ENCODE measurements at places on chromosomes 1 and 21. TPM values are rescaled to one million over a fixed set of nuclear protein-coding genes. Genes with fewer than 3 reads are reported as not detected.

The KIF21B gene
- total RNA-seq = 180 TPM

DNA sequence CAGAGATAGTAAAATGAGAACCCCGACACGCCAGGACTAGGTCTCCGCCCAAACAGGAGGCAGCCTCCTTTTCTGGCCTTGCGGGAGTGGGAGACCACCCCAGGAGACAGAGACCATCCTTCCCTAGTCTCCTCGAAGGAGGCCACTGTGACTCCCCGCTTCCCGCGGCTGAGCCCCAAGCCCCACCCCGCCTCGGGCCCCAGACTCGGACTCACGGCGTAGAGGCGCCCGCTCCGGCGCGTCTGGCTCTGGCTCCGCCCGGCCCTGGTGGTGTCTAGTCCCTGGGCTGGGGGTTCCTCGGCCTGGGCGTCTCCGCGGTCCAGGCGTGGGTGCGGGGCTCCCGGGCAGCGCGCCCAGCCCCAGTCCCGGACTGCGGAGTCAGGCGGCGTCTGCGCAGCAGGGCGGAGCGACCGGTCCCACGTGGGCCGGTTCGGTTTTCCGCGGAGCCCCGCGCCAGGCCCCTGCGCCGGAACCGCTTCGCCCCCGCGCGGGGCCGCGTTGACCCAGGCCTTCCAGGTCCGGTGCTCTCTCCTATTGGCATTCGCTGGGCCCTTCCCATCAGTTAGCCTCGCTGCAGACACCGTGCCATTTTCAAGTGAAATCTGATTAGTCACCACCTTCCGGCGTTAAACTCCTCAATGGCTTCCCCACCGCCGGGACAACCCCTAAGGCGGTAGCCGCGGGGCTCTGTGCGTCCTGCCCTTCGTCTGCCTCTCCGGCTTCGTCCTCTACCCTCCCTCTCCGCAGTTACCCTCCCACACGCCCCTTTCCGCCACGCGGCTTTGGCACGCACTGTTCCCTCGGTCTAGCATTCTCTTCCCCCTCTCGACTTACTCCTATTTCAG, at the start of gene C1orf216:
Gene C1orf216 (minus strand): TSS at position 393 of the 845 bp plus-strand sequence. CDS start 2,563 bp downstream, outside the sequence.
- peaks cover 22% of the 10 kb centered on the region for H3K36me3 ChIP-seq
- peak within 1 kb of the TSS; percentile 77 for H3K4me3 ChIP-seq
- DNase-seq = peak; percentile 72
- peak within 1 kb of the TSS; percentile 78 for H3K27ac ChIP-seq

DNA sequence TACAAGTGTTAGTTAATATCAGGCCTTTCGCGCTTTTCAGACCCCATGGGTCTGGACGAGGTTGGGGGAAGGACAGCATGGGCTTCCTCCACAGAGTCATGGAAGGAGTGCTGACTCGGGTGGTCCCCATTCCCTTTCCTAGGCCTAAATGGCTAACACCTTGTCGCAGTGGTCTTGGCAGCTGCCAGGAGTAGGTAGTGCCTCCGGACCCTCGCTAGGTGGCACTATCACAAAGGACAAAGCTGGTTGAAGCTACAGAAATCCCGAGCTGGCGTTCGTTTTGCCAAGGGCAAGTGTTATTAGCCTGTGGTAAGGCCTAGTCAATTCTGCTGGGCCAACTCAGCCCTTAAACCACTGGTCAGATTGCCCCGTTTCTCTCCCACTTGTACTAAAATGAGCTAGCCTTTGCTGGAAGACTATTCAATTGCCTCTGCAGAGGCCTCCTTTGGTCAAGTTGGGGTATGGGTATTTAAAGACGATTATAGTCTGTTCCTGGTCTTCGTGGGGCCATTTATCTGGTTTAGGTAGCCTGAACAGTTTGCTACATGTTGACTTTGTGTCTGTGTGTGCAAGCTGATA, 1.1 kb upstream of the UBE2Q1 start:
- H3K27ac ChIP-seq = peak overlapping the region; percentile 81
- DNase-seq = peak; percentile 86
- H3K27me3 ChIP-seq = no peaks in the 10 kb centered on the region
- peak overlapping the region; percentile 77 for H3K4me3 ChIP-seq
- peaks cover 32% of the 10 kb centered on the region for H3K36me3 ChIP-seq
- peaks cover 43% of the 10 kb centered on the region for H3K4me1 ChIP-seq

DNA sequence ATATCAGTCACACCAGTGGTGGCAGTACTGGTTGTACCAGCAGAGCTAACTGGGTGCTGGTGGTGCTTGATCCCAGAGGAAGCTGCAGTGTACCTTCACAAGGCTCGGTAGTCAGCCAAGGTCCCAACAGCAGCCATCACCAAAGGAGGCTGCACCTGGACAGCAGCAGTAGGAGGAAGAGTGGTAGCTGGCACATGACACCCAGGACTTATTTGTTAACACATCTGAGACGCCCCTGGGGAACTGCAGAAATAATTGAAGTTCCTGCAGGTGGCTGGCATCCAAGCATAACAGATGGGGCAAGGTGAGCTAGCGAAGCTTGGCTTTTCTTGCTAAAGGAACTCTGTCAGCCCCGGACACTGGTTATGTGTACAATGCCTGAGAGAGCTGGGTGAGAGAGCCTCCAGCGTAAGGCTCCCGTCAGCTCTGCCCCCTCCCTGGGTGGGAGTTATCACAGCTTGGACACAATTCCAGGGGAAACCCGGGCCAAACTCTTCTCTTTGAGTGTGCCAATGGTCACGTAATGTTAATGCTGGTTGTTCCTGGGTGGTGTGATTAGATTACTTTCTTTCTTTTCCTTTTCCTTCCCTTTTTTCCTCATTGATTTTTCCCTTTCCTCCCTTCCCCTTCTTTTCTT, 29.1 kb upstream of the PARP1 start:
- H3K27ac ChIP-seq = no peak overlapping the region
- H3K4me1 ChIP-seq = no peaks in the 10 kb centered on the region
- peaks cover 30% of the 10 kb centered on the region for H3K27me3 ChIP-seq
- H3K36me3 ChIP-seq = no peaks in the 10 kb centered on the region
- H3K4me3 ChIP-seq = no peak overlapping the region

- H3K27me3 ChIP-seq = no peaks in the 10 kb centered on the region
- no peaks in the 10 kb centered on the region for H3K4me1 ChIP-seq
- no peak overlapping the region for H3K4me3 ChIP-seq
- no peak overlapping the region for H3K27ac ChIP-seq
- no peak for DNase-seq
Observed at GRCh38 chr1:52937433-52938182, 10.5 kb downstream of the SCP2 start.

DNA sequence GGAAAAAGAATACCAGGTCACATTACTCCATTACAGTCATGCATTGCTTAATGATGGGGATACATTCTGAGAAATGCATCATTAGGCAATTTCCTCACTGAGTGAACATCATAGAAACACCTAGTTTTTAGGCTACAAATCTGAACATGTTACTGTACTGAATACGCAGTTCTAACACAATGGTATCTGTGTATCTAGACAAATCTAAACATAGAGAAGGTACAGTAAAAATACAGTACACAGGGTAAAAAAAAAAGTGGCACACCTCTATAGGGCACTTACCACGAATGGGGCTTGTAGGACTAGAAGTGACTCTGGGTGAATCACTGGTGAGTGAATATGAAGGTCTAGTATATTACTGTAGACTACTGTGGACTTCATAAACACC, 115.7 kb downstream of the AKT3 start:
- no peak overlapping the region for H3K27ac ChIP-seq
- no peak for DNase-seq
- peaks cover 8% of the 10 kb centered on the region for H3K4me1 ChIP-seq
- H3K36me3 ChIP-seq = peaks cover 7% of the 10 kb centered on the region
- H3K27me3 ChIP-seq = no peaks in the 10 kb centered on the region

The S100A14 gene
- total RNA-seq = not detected

The PDC gene
- total RNA-seq = not detected

- H3K27me3 ChIP-seq = peaks cover 4% of the 10 kb centered on the region
- no peak overlapping the region for H3K27ac ChIP-seq
- H3K36me3 ChIP-seq = no peaks in the 10 kb centered on the region
- H3K4me3 ChIP-seq = no peak overlapping the region
- H3K4me1 ChIP-seq = peaks cover 9% of the 10 kb centered on the region
- DNase-seq = no peak
Observed at GRCh38 chr1:67639361-67639760, 45.6 kb upstream of the GADD45A start.

DNA sequence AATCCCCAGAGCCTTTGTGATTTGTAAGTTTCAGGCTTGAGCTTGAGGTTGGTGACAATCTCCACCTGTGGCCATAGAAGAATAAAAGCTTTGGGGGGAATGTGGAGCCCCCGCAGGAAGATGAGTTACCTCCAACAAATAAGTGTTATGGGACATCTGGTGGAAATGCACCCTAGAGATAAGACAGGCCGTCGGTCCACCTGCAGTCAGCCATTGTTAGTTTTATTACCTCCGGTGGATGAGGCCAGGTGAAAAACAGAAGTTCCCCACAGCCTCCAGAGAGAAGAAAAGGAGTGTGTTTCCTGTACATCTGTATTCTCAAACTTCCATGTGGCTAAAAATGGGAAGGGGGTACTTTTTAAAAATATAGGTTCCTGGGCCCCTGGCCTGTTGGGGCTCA, 137.4 kb downstream of the KAZN start:
- no peak for DNase-seq
- H3K4me1 ChIP-seq = no peaks in the 10 kb centered on the region
- H3K36me3 ChIP-seq = no peaks in the 10 kb centered on the region

GRCh38 chr1:196734006-196734405, 40.6 kb upstream of the CFHR3 start:
- DNase-seq = no peak
- no peak overlapping the region for H3K27ac ChIP-seq
- H3K4me3 ChIP-seq = no peak overlapping the region
- no peaks in the 10 kb centered on the region for H3K4me1 ChIP-seq
- no peaks in the 10 kb centered on the region for H3K27me3 ChIP-seq

GRCh38 chr1:183592733-183593132, 2.5 kb upstream of the NCF2 start:
- H3K36me3 ChIP-seq = no peaks in the 10 kb centered on the region
- DNase-seq = no peak
- H3K27ac ChIP-seq = no peak overlapping the region
- H3K27me3 ChIP-seq = peaks cover 4% of the 10 kb centered on the region

The TRIM58 gene
- total RNA-seq = 0.58 TPM

The SH2D2A gene
- 192 TPM for total RNA-seq

GRCh38 chr1:43565600-43566360, 35.1 kb downstream of the PTPRF start:
- peak overlapping the region; percentile 53 for H3K4me3 ChIP-seq
- peak; percentile 66 for DNase-seq
- H3K27me3 ChIP-seq = peaks cover 8% of the 10 kb centered on the region
- peaks cover 6% of the 10 kb centered on the region for H3K4me1 ChIP-seq
- H3K36me3 ChIP-seq = no peaks in the 10 kb centered on the region

- H3K4me3 ChIP-seq = no peak overlapping the region
- H3K36me3 ChIP-seq = no peaks in the 10 kb centered on the region
- H3K4me1 ChIP-seq = no peaks in the 10 kb centered on the region
- no peak overlapping the region for H3K27ac ChIP-seq
Observed at GRCh38 chr1:59685101-59685500, 129.6 kb upstream of the HOOK1 start.

GRCh38 chr1:246748006-246748405, 23.8 kb downstream of the SCCPDH start:
- H3K36me3 ChIP-seq = peaks cover 11% of the 10 kb centered on the region
- no peak overlapping the region for H3K4me3 ChIP-seq
- H3K4me1 ChIP-seq = no peaks in the 10 kb centered on the region
- DNase-seq = no peak
- H3K27ac ChIP-seq = no peak overlapping the region

- no peaks in the 10 kb centered on the region for H3K36me3 ChIP-seq
- peak overlapping the region; percentile 90 for H3K27ac ChIP-seq
- no peak overlapping the region for H3K4me3 ChIP-seq
- H3K27me3 ChIP-seq = no peaks in the 10 kb centered on the region
Observed at GRCh38 chr1:181133441-181133951, 45.0 kb downstream of the IER5 start.

The AMPD1 gene
- total RNA-seq = not detected

DNA sequence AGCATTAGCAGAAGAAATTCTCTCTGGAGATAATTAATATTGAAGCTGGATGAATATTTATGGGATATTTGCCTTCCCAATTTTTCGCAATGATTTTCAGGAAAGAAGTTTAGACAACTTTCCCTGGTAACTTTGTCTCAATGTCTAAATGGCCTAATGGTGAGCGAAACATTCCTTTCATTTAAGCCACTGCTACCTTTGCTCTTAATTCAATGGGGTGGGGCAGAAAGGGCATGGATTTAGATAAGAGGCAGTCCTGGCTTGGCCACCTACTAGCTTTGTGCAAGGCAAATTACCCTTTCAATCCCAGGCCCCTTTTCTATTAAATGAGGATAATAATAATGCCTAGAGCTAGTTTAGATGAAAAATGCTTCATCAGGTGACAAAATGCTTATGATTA, 27.1 kb upstream of the LYST start:
- no peaks in the 10 kb centered on the region for H3K27me3 ChIP-seq
- DNase-seq = no peak
- peaks cover 20% of the 10 kb centered on the region for H3K4me1 ChIP-seq
- H3K36me3 ChIP-seq = no peaks in the 10 kb centered on the region
- no peak overlapping the region for H3K4me3 ChIP-seq

The HEYL gene
- not detected for total RNA-seq

The FAM163A gene
- not detected for total RNA-seq

DNA sequence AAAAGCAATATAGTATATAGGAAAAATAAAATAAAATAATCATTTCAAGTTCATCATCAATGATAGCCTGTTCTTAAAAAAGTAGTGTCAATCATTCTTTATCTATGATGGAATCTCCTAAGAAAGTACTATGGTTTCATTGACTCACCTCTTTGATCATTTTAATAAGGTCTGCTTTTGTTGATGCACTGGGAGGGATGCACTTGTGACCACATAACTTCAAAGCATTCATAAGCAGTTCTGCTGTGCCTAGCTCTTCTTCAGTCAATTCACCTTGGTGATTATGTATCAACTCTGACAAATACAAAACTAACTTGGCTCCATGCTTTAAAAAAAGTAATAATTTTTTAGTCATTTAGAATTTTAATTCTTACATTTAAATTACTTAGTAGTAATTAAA, 84.8 kb upstream of the GNG4 start:
- H3K4me1 ChIP-seq = peaks cover 1% of the 10 kb centered on the region
- no peak overlapping the region for H3K27ac ChIP-seq
- no peak for DNase-seq
- H3K4me3 ChIP-seq = no peak overlapping the region
- no peaks in the 10 kb centered on the region for H3K27me3 ChIP-seq

The PROX1 gene
- total RNA-seq = 0.08 TPM

- peaks cover 5% of the 10 kb centered on the region for H3K27me3 ChIP-seq
- no peak overlapping the region for H3K4me3 ChIP-seq
- H3K27ac ChIP-seq = no peak overlapping the region
- no peaks in the 10 kb centered on the region for H3K36me3 ChIP-seq
Observed at GRCh38 chr1:95180371-95180770, 53.6 kb upstream of the RWDD3 start.
